ENCODE measurements at places on chromosomes 1 and 21.
A peak's percentile ranks its signal among the peaks of the same experiment; 100 is the strongest.

- no peak for DNase-seq
Measured at GRCh38 chr1:1285102-1285571, 4.9 kb downstream of the SCNN1D start.

- no peak for DNase-seq
Measured at GRCh38 chr1:245762396-245762910, 607.7 kb downstream of the KIF26B start.

DNA sequence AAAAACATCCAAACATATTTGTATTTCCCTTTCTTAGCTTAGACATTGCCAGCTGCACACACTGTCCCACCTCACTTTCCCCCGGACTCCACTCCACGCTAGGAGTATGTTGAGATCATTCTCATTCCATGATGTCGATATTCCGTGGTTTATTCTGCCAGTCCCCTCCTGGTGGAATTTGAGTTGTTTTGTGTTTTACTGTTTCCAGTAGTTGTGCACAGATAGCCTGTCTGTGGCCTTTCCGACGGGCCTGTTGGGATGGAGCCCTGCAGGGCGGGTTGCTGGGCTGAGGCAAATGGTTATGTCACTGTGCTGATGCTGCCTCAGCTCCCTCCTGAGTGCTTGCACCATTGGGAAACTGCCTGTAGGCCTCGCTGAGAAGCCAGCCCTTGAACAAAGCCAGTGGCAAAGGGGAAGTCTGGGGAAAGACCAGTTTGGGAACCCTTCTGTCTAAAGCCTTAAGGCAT lies 12.8 kb downstream of the TRAPPC10 start:
- peak; percentile 25 for DNase-seq

GRCh38 chr1:195335541-195335940 lies 1272.7 kb downstream of the KCNT2 start:
- DNase-seq, result no peak

- no peak for DNase-seq
Measured at GRCh38 chr1:11668516-11668915, 4.5 kb downstream of the FBXO6 start.

- DNase-seq, result no peak
Measured at GRCh38 chr1:225999912-226000337, 782 bp upstream of the SDE2 start.

DNA sequence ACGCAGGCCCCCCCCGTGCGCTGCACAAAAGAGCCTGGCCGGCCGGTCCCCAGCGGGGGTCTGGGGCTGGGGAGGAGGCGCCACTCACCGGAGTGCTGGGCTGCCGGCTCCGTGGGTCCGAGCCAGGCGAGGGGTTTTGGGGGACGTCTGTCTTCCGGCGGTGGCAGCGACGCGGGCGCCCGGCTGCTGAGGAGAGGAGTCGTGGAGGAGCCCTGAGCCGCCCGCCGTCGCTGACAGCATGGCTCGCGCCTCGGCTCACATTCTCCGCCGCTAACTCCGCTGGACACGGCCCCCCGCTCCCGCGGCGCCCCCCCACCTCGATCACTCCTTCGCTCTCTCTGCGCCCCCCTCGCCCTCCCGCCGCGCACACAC lies 649 bp downstream of the AHDC1 start:
- no peak for DNase-seq

DNA sequence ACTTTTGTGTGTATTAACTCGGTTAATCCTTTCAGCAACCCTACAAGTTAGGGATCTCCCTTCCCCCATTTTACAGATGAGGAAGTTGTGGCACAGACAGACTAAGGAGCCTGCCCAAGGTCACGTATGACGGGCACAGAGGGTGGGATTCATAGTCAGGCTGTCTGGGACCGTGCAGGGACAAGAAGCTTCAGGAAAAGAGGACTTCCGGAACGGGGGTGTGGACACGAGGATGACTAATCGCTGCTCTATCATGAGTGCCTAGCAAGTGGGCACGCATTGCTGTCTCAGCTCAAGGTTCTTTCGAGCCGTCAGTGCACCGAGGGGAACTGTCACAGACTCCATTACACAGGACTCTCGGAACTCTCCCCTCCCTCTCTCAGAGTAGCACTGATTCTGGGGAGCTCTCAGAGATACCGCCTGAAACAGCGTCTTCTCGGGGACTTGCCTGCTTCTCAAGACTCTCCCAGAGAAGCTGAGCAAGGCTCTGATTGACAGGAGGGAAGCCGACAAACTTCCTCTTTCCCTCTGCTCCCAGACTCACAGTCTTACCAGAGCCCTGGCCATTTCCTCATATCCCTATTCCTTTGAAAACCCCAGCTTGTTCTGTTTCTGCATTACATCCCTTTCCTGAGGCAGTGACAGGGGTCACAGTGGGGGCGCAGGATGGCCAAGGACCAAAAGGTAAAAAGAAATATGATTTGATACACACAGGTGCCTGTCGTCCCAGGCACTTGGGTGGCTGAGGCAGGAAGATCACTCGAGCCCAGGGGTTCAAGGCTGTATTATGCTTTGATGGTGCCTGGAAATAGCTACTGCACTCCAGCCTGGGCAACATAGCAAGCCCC lies 14.4 kb downstream of the FHAD1 start:
- DNase-seq, result no peak

- no peak for DNase-seq
Measured at GRCh38 chr1:88922214-88922613, 30.8 kb upstream of the GTF2B start.

Measured in AG09319 (cell line).